ENCODE measurements at places on chromosomes 5 and 9.
A peak's percentile ranks its signal among the peaks of the same experiment; 100 is the strongest.

GRCh38 chr9:127521919-127522304 is 70.6 kb downstream of the LRSAM1 start:
- DNase-seq: no peak

DNA sequence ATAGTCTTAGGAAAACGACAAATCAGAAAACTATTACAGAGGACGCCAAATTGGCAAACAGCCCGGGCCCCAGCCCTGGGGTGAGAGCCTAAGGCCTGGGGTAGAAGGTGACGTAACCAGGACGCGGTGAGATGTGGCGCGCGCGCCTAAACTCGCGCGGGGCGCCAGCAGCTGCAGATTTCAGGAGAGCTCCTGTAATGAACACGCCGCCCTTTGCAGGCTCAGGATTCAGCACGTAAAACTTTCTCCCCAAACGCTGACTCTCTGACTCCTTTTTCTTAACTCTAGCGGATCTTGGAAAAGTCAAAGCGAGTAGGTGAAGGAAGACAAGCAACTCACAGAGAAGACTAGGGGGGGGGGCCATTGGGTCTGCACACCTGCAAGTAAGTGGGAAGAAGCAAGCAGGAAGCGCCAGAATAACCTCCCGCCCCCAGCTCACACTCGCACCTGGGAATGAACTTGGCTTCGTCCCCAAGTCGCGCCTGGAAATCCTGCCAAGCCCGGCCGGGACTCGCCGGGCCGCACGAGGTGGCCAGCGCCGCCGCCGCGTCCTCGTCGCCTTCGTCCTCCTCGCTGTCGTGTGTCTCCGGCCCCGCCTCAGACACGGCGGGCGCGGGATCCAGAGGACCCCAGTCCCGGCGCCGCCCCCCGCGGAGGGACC is 822 bp downstream of the RASEF start:
- DNase-seq: no peak

DNA sequence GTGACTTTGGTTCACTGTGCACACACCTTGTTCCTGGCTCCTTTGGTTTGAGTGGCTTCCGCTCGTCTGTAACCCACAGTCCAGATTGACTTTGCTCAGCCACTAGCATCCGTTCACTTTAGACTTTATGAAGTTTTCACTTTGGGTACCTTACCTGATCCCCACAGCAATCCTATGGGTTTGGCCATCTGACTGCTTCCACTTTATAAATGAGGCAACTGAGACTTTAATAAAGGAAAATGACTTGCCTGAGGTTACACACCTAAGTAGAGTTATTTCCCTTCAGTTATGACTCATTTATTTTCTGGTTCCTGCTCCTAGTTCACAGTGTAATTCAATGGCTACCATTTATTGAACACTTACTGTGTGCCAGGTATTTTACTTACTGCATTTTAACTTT is 94.2 kb upstream of the SAP30L start:
- no peak for DNase-seq

GRCh38 chr5:144108131-144108530 is 62.3 kb downstream of the YIPF5 start:
- no peak for DNase-seq

- no peak for DNase-seq
These were observed 110.9 kb upstream of the COL5A1 start for GRCh38 chr9:134530724-134531123.

DNA sequence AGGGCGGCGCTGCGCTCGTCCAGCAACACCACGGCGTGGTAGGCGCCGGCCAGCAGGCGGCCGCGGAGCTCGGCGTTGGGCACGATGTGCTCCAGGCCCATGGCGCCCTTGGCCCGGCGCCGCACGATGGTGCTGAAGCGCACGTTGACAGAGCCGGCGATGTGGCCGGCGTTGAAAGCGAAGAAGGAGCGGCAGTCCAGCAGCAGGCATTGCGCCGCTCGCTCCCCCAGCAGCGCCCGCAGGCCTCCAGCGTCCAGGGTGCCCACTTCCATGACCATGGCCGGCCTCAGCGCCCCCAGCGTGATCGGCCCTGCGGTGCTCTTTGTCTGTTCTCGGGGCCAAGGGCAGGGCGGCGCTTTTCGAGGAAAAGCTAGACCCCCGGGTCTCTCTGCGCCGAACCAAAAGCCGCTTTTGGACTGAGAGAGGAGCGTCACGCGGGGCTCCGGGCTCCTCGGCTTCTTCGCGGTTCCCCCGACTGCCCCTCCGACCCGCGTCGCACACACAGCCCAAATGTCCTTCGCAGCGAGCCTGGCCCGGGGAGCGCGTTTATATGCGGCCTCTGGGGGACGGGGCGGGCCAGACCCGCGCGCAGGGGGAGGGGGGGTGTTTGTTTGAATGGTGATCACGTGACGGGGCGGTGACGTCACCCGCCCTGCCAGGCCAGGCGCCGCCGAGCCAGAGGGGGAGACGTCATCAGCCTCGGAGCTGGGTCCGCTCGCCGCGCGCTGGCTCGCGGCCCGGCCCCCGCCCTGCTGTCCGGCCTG is at the start of gene DUSP1:
Gene DUSP1 (minus strand): TSS at position 521 of the 764 bp plus-strand sequence. CDS start 243 bp downstream, at position 278.
- DNase-seq: peak; percentile 99

DNA sequence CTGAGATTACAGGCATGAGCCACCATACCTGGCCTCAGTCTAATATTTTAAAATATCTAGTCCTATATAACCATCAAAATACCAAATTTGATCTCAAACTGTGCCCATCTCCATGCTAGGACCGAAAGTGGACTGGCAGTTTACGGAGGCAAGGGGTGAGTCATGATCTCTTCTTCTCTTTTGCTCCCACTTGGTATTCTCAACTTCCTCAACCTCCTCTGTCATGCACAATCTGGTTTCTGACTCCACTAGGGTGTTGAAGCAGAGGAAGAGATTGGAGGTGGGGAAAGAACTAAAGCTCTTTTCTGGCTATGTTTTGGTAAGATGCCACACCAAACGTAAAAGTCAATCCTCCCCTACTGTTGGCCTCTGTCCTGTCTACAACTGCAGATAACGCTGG is 55.9 kb upstream of the CEMIP2 start:
- DNase-seq: no peak

DNA sequence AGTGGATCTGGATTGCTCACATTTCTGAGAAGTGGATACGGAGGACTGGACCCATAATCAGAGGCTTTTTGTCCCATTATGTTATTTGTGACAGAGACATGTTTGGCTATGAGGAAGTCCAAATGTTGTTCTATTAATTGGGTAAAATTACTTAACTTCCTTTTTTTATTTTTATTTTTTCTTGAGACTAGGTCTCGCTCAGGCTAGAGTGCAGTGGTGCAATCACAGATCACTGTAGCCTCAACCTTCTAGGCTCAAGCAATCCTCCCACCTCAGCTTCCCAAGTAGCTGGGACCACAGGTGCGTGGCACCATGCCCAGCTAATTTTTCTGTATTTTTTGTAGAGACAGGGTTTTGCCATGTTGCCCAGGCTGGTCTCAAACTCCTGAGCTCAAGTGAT is 11.9 kb upstream of the PGGT1B start:
- DNase-seq: no peak

DNA sequence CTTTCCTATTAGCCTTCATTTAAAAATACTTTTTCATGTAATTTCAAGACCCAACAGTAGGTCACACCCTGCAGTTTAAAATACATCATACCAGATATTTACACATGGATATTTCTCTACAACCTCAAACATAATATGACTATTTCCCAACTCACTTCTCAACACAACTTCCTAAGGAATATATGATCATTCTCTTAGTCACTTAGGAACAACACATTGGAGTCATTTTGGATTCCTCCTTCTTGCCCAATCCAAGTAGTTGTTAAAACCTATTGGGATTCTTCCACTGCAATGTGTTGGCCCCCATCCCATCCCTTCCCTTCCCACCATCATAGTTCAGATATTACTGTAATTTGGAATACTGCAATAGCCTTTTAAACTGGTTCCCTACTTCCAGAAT is 145.5 kb downstream of the DCP2 start:
- DNase-seq: no peak

DNA sequence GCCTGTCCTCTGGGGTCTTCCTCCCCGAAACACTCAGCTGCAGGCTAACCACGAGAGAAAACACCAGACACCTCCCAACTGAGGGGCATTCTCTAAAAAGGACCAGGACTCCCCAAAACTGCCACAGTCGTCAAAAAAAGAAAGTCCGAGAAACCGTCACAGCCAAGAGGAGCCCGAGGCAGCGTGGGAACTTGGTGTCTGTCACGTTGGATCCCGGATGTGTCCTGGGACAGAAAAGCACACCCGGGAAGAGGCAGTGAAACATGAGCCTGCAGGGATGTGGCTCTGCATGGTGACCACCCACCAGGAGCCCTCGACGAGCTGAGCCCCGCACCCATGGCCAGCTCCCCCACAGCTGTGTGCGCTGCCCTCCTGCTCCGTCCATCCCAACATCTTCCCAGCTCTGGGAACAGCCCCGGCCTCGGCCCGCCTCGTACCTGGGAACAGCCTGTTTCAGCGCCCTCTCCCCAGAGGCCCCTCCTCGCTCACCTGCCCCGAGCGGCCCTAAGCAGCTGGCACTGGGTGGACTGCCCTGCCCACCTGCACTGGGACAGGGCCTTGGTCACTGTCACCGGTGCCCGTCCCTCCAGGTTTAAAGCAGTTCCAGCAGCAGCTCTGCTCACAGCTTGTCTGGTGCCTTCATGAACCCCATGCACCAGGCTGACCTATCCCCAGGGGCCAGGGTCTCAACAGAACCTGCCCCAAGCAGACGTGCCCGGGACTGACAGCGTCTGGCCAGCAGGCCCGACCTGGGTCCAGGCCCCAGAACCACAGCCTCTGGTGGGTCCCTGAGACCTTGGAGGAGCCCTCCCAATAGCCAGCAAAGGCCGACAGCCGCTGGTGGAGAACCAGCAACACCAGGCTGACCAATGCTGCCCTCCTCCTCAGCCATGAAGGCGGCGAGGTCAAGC is 10.9 kb downstream of the SLC12A7 start:
- no peak for DNase-seq

GRCh38 chr9:136443087-136443486 is 3.4 kb upstream of the INPP5E start:
- DNase-seq: no peak

GRCh38 chr9:98567540-98568233 is 141.0 kb downstream of the GABBR2 start:
- DNase-seq: no peak

GRCh38 chr5:158679221-158679641 is 420.5 kb downstream of the EBF1 start:
- DNase-seq: no peak

DNA sequence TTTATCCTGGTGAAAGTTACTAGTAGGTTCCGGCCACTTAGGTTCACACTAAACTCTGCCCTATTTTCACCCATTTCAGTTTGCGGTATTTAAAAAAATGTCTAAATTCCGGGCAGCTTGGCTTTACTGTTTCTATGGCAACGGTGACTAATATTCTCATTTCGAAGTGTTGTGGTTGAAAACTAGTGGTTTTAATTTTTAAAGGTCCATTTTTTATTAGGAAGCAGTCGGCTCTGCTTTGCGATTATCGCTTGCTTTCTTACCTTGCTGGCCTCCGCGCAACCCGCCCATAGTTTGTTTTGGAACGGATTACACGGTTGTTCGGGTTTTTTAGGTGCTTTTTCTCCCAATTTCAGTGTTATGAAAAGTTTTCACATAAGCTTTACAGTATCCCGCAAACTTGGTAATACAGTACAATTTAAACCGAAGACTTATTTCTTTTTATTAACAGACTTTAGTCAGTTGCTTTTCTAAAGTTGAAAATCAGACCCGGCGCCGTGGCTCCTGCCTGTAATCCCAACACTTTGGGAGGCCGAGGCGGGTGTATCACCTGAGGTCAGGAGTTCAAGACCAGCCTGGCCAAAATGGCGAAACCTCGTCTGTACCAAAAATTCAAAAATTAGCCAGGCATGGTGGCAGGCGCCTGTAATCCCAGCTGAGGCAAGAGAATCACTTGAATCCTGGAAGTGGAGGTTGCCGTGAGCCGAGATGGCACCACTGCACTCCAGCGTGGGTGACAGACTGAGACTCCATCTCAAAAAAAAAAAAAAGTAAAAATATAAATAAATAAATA is 1.6 kb downstream of the KDM4C start:
- DNase-seq: peak; percentile 34

GRCh38 chr5:135073761-135074345 is 39.8 kb upstream of the PITX1 start:
- DNase-seq: no peak

DNA sequence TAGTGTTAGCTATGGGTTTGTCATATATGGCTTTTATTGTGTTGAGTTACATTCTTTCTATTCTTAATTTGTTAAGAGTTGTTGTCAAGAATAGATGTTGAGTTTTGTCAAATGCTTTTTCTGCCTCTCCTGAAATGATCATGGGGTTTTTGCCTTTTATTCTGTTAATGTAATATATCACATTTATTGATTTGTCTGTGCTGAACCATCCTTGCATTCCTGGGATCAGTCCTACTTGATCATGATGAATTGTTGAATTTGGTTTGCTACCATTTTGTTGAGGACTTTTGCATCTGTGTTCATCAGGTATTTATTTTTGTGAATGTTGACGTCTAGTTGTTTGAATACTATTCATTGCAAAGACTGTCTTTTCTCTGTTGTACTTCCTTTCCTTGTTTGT is 23.9 kb downstream of the RIC1 start:
- DNase-seq: no peak

- DNase-seq: no peak
These were observed 8.3 kb downstream of the MVB12B start for GRCh38 chr9:126334721-126335621.

DNA sequence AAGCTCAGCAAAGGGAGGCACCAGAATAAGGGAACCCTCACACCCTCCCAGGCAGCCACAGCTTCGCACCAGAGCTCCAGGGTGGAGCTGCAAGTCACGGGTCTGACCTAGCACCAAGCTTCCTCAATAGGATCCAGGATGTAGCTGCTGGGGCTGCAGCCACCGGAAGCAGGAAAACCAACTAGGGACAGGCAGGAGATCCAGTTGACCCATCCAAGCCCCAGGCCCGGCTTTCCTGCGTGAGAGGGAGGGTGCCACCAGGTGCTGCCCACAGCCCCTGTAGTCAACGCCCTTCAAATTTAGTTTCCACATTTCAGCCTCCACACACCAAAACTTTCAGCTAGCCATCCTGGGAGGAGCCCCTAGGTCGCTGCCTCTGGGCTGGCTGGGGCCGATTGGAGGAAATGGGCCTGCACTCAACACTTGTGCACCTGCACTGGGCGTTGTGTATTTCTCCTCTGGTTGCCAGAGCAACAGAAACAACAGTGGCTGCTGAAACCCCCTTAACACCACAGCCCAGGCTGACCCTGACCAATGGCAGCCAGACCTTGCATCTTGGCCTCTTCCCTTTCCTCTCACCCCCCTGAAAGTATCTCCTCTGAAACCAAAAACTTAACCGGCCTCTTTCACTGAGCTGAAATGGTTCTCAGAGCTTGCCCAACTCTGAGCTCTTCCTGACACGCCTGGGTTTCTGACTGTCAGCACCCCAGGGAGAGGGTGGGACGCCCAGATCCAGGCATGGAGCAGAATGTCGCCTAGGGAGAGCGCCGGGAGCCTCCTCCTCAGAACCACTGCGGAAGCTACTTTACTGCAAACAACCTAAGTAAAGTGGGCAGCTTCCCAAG is 226.5 kb upstream of the MAP3K1 start:
- DNase-seq: peak; percentile 64

GRCh38 chr9:3237121-3237520 is 288.7 kb downstream of the RFX3 start:
- no peak for DNase-seq

DNA sequence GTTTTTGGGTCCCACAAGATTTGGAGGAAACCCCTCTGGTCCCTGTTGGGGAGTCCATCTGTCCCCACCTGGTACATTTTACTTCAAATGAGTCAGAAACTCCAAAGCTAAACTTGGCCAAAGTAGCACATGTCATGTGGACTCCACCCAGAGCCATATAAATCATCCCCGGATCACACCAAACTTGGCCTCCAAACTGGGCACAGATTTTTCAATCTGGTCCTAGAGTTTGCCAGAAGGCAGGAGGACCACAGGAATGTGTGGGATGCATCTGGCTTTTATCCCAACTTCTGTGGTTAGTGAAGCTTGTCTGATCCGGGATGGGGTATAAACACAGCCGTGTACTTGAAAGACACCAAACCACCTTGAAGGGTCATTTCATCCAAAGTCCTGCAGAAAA is 66.3 kb downstream of the MAT2B start:
- no peak for DNase-seq

Measured in activated CD4-positive, alpha-beta T cell treated with anti-CD3 and anti-CD28 coated beads, Interleukin-2, amount 50 U/mL, for 1 hour (primary cell).